ENCODE measurements at places on chromosomes 4 and X.

- no peak for DNase-seq
Observed at GRCh38 chr4:98822144-98822543, 106.8 kb downstream of the EIF4E start.

DNA sequence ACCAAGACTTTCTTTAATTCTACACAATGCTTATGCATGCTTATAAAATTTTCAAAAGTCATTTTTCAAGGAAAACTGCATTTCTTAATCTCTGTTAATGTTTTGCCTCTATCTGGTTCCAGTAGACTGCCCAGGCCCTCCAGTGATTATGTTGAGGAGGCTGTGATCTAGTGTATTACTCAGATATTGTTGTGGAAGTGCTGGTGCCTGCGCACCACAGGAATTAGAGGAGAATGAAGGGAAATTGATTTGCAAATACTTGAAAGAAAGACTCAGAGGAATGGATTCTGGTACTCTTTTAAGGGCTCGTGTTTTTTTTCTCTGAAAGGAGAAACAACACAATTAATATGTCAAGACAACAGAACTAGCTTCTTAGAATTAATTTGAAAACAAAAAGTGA lies 1015.1 kb downstream of the RPA4 start:
- no peak for DNase-seq

DNA sequence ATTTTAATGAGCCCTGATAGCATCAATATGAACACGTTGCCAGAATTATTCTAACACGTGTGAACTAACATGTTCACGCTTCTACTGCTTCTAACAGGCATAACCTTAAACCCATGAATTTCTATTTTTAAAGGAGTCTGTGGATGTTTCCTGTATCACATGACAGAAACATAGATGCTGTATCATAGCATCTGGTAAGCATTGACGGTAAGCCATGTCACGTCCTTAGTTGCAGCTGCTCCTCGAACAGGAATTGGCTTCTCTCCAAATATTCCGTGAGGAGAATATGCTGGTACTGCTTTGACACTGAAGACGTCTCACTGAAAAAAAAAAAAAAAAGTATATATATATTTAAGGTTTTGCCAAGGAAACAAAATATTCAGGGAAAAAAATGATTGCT lies 105.1 kb upstream of the MXRA5 start:
- no peak for DNase-seq

GRCh38 chr4:30881985-30882384 lies 161.8 kb downstream of the PCDH7 start:
- DNase-seq: no peak

- peak; percentile 95 for DNase-seq
Observed at GRCh38 chrX:154547245-154548027, at the start of gene IKBKG. IKBKG (plus strand) TSS chrX:154547620; CDS start chrX:154552003, 4,383 bp downstream.

- no peak for DNase-seq
Observed at GRCh38 chrX:134908356-134908755, 82.4 kb upstream of the SMIM10 start.

GRCh38 chrX:119325456-119325855 lies 73.7 kb upstream of the SLC25A43 start:
- no peak for DNase-seq

GRCh38 chr4:76430519-76431388 lies 4.3 kb upstream of the SHROOM3 start:
- no peak for DNase-seq

DNA sequence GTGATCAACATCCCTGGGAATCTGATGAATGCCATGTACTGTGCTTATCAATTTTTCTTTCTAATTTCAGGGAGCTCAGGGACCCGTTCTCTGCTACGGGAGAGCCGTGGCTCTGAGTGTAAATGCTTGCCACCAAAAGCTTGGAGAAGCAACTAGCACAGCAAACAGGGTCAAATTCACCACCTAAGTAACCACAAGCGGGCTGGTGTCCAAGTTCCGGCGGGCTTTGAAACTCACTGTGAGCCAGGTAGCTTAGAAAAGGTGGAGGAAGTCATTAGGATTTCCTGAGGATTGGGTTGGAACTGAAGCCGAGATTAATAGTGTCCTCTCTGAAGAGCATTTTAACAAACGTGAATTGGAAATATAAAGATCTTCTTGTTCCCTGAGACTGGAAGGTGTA lies 87.2 kb downstream of the CLDN34 start:
- DNase-seq: no peak

GRCh38 chr4:184821242-184821641 lies 4.5 kb downstream of the ACSL1 start:
- no peak for DNase-seq

GRCh38 chr4:79178760-79179159 lies 147.1 kb downstream of the NAA11 start:
- no peak for DNase-seq

- DNase-seq: no peak
Observed at GRCh38 chr4:26369581-26369980, 48.8 kb downstream of the RBPJ start.

GRCh38 chrX:18698737-18699650 lies 8.5 kb upstream of the PPEF1 start:
- DNase-seq: no peak

GRCh38 chr4:36029951-36030350 lies 214.4 kb downstream of the ARAP2 start:
- DNase-seq: no peak

- no peak for DNase-seq
Observed at GRCh38 chr4:123699880-123700771, 303.5 kb downstream of the SPRY1 start.

DNA sequence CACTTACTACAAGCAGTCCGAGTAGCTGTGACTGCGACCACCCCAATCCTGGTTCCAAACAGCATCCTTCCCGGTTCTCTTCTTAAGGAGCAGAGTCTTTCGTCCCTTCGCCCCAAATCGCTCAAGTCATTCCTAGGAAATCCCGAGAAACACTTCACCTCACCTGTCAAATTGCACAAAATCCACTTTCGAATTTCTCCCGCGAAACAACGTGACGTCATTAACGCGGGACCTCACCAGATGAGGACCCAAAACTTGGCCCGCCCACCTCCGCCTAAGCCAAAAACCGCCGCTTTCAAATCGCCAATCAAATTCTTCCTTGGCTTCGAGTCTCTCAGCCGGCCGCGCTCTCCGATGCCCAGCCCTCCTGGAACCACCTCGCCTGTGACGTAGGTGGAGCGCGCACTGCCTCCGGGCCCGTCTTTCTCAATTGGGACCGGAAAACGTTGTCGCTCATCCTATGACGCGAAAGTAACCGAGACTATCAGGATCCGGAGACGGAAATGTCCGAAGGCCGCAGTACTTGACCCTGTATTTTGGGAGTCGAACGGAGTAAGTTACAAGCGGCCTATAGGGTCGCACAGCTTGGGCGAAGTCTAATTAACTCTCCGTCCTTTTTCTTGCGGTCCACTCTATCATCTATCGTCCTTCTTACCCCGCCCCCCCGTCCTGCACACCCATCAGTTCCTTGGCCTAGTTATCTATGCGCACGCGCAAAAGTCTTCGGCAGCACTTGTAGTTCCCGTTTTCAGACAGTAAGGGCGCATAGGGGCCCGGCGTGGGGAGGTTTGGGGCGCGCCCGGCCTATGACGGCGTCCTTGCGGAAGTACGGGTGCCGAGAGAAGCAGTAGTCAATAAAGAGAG lies at the start of the genes LARP7 and ZGRF1:
LARP7 (plus strand) TSS at position 456 of the 864 bp plus-strand sequence. CDS start 7,527 bp downstream, outside the sequence.
ZGRF1 (minus strand) TSS at position 222 of the 864 bp plus-strand sequence. CDS start 3,733 bp downstream, outside the sequence.
- DNase-seq: peak; percentile 98

DNA sequence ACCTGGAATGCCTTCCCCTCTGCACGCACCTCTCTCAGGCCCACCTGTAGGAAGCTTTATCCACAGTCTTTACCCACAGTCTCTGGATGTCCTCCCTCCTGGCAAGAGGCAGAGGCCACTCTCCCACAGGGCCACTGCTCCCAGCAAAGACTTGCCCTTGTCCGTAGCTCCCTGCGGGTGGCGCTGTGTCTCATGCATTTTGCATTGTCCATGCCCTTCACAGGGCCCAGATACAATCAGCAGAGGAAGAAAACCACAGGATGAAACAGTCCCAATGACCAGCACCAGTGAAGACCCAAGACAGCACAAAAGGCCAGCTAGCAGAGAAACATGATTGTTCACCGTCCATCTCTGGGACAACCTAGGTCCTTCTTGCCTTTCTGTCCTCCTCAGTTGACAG lies 2.1 kb upstream of the NSG1 start:
- DNase-seq: no peak

- DNase-seq: no peak
Observed at GRCh38 chr4:133550436-133550835, 401.3 kb downstream of the PCDH10 start.

DNA sequence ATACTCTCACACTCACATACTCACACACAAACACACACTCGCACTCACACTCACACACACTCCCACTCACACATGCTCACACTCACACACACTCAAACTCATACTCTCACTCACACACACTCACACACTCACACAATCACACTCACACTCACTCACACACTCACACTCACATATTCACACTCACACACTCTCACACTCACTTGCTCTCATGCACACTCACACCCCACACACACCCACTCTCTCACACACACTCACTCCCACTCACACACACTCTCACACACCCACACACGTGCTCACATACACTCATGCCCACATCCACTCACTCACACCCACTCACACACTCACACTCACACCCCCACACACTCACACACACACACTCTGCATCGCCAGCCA lies 4.9 kb upstream of the ATP2B3 start:
- no peak for DNase-seq

DNA sequence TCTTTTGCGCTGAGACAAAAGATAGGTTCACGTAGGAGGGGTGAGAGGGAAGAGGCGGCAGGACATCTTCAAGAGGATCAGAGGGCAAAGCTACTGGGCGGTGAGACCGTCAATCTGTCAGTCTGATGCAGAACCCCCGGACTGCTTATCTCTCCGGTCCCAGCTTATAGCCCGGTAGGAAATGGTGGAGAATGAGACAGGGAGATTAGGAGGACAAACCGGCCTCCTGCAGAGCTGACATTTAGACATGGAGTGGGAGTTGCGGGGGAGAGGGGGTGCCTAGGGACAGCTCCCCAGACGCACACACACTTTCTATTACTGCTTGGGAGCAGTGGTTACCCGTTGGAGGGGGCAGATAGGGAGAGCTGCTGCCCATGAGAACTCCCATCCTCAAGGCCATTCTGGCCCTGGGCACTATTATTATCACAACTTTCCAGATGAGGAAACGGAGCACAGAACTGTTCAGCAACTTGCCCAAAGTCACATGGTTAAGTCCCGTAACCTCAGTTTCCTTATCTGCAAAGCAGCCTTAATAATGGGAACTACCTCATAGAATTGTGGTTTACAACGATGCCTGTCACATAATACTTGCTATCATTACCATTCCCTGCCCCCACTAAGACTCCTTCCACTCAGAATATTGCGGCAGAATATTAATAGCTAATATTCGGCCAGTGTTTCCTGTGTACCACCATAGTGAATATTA lies 1.1 kb upstream of the HDAC6 start:
- DNase-seq: no peak

GRCh38 chr4:40507977-40508376 lies 121.7 kb downstream of the RBM47 start:
- no peak for DNase-seq

DNA sequence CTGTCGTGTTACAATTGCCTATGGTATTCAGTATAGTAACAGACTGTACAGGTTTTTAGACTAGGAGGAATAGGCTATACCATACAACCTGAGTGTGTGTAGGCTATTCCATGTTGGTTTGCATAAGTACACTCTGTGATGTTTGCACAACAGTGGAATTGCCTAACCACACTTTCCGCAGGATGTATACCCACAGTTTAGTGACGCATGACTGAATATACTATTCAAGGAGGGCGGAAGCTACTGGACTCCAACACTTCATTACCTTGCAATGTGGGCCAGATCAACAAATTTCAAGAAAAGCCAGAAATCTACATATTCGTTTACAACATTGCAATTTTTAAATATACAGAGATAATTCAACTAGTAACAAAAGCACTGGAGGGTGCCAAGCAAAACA lies 317.2 kb downstream of the PDGFC start:
- DNase-seq: no peak

DNA sequence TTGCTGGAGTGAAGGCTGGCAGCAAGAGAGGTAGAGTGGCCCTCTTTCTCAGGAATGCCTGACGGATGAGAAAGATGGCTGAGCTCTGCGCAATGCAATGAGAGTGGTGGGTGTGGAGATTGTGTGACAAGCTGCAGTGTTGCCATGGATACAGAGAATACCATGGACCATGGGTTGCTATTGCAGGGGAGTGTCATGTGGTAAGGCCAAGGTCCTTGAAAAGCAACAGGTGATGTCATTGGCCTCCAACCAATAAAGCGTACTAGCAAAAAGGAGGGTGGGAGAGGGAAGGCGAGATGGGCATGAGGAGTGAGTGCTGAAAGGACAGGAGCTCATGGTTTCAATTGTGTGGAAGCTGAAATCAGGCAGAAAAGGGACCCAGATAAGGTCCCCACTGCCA lies 1.8 kb downstream of the PNMA5 start:
- no peak for DNase-seq

DNA sequence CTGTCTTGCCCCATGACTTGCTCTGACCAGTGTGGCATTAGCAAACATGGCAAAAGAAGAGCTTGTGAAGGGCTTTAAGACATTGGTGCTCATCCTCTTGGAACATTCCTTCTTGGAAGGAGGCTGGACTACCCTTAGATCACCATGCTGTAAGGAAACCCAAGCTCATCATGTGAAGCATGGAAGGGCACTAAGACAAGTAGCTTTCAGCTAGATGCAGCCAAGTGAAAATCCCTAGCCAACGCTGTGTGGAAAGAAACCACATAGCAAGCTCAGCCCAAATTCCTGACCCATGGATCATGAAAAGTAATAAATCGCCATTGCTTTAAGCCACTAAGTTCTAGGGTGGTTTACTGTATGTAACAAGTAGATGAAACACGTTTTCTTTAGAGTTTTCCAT lies 12.4 kb upstream of the PACRGL start:
- no peak for DNase-seq

DNA sequence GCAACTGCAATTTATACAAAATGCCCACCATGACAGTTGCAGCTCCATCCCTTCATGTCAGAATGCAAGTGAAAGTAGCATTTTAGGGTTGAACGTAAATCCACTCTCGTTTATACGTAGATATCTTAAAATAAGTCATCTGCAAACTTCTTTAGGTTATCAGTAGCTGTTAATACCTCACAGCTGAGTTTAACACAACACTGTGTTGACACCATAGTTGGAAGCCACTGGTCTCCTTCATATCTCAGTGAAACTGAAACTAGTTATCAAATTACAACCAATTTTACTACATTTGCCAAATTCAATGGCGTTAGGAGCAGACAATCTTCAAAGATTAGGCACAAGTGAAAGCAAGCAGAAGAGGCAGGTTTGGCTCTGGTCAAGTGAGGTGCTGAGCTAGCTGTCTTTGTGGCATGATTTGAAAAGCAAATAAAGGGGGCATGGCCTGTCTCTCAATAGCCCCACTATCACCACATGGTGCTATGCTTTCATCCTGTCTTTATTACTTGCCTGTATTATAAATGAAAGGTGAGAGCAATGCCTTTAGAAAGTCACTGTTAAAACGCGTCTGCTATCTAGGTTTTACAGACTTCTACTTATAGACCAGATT lies 12.3 kb downstream of the PPP3CA start:
- DNase-seq: no peak

DNA sequence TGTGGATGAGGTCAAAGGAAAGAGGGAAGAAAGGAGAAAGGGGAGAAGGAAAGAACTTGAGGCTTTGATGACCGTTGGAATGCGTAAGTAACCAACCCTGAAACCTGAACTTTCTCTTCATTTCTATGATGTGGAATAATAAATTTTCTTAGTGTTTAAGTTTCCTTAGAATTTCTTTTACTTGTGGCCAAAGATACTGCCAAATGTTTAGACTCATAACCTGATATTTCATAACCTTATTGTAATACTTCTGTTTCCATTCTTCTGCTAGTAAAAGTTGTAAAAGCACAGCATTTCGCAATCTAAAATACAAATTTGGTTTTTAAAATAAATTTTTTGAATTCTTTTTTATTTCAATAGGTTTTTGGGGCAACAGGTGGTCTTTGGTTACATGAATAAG lies 258.5 kb upstream of the GIMD1 start:
- no peak for DNase-seq
